ENCODE measurements at places on chromosomes 7 and 10.

GRCh38 chr10:66773472-66773817, 152.4 kb upstream of the LRRTM3 start:
- DNase-seq: no peak

DNA sequence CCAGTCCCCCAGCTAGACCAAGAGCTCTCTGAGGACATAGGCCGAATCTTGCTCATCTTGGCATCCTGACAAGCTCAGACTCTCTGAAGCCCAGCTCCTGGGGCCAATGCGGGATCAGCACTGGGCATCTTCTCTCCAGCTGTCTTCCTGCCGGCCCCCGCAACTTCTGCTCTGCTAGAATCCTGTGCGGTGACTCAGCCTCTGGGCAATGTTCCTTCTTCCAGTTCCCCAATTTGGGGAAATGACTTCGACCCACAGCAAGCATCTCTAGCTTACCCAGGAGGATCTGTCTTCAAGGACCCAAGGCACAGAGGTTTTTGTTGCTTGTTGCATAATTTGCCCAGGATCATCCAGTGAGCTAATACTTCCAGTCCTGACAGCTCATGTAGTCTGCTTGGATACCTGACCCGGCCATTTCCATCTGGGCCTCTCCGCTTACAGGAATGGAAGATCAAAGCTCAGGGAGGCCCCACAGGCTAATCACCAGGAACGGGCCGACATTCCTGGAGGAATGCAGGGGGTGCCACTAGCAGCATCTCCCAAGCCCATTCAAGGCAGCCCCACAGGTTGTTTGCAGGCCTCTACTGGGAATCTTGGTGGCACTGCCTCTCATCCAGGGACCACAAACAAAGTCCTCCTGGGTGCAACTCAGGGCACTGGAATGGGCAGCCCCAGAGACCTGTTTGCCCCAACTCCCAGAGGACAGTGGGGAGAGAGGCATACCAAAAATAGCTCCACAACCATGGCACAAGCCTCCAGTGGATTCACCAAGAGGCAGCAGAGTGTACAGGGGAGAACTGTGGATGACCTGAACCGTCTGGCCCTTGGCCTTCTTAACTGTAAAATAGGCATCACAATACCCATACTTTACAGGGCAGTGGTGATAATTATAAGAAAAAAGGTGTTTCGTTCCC, 151.9 kb downstream of the NEURL1 start:
- no peak for DNase-seq

DNA sequence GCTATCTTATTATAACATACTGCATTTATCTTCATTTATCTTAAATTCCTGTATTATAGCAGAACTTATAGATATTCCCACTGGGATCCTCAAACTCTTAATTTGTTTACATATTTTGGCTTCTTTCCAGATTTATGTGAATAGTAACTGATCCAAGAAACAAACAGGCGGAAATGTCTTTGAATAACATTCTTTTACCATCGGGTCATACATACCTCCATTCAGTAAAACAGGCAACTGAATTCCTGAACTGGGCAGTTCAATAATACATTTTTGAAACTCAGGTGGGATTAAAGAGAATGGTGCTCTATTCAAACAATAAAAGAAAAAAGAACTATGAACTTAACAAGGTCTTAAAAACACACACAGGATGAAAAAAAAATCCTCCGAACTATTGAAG, 337.4 kb downstream of the CRPPA start:
- DNase-seq: no peak

GRCh38 chr10:80186364-80187012, 18.8 kb downstream of the ANXA11 start:
- DNase-seq: peak; percentile 4

DNA sequence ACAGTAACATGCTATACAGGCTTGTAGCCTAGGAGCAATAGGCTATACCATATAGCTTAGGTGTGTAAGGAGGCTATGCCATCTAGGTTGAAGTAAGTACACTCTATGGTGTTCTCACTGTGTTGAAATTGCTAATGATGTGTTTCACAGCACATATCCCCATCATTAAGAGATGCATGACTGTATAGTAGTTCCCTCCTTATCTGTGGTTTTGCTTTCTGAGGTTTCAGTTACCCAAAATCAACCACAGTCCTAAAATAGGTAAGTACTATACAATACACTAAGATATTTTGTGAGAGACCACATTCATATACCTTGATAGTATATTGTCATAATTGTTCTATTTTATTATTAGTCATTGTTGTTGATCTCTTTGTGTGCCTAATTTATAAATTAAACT, 12.7 kb downstream of the FZD1 start:
- no peak for DNase-seq

- no peak for DNase-seq
Measured at GRCh38 chr10:125015356-125015944, 73.5 kb downstream of the ZRANB1 start.
